ENCODE measurements at places on chromosomes 6 and 20.

DNA sequence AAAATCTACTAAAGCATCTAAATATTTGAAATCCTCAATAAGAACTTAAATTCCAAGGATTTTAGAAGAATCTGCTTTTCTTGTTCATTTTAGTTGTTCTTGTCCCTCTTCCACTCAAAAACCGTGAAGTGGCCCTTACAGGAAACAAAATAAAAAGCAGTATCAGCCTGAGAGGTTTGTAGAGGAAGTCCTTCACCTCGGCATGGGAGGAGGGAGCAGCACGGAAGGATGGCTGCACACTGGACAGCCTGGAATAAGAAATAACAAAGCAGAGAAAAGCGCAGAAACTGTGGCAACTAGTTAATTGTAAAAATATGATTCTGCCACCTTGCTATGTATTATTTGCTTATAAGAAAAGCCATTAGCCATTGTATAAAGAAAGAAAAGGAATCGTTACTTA is 46.1 kb downstream of the RALGAPA2 start:
- DNase-seq, result no peak

GRCh38 chr6:107458672-107459282 is 587 bp downstream of the PDSS2 start:
- peak; percentile 21 for DNase-seq

GRCh38 chr6:143267760-143268159 is 182.7 kb downstream of the ADAT2 start:
- no peak for DNase-seq

- no peak for DNase-seq
Observed at GRCh38 chr6:97422171-97422570, 139.2 kb upstream of the MMS22L start.

- DNase-seq, result no peak
Observed at GRCh38 chr6:46380152-46380807, 111.0 kb downstream of the RCAN2 start.

DNA sequence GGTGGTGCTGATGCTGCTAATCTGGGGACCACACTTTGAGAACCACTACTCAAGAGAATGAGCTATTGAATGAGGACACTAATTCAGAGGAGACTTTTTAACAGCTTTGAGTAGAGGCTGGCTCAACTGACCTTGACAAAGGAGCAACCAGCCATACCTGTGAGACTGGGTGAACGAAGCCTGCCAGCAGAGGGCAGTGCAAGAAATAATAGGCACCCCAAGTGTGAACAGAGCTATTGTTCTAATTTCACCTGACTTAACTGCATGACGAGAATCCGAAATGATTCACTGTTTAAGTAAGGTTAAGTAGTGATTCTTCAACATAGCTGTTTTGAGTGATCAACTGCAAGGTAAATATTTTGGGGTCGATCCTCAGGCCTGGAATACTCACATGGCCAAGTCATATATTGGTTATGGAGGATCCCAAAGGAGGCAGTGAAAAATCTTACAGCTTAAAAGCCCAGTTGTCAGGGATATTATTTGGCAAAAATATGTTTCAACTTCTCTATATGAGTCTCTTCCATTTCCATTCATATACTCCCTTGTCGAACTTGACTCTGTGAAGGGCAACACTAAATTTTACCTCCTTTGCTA is 550.5 kb upstream of the MARCKS start:
- DNase-seq, result no peak

GRCh38 chr20:39474879-39475278 is 512.7 kb downstream of the DHX35 start:
- DNase-seq, result peak; percentile 22

DNA sequence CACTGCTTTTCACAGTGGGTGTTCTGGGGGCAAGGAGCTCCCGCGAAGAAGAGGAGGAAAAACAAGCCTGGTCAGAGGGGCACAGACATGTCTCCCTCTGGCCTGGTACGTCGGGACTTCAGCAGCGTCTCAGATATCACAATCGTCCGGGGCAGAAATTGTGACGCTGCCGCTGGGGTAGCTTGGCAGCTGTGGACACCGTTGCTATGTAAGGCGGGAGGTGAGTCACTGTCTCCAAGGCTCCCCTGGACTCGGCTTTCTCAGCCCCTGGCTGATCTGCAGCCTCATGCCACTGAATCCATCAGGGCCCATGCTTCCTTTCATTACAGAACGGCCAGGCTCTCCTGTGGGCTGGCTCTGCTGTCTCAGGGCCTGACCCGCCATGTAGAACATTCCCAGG is 98.7 kb downstream of the SULF2 start:
- no peak for DNase-seq

GRCh38 chr6:44073612-44074438 is 53.4 kb downstream of the MRPL14 start:
- no peak for DNase-seq

All from left renal cortex interstitium (tissue), 4 donors.